Activated T-cell treated with anti-CD3 and anti-CD28 coated beads, Interleukin-2, amount 50 U/mL, for 1 hour (primary cell): ENCODE measurements at places on chromosomes 12 and 14.

- DNase-seq: no peak
Observed at GRCh38 chr12:4956054-4956453, 46.3 kb downstream of the KCNA1 start.

DNA sequence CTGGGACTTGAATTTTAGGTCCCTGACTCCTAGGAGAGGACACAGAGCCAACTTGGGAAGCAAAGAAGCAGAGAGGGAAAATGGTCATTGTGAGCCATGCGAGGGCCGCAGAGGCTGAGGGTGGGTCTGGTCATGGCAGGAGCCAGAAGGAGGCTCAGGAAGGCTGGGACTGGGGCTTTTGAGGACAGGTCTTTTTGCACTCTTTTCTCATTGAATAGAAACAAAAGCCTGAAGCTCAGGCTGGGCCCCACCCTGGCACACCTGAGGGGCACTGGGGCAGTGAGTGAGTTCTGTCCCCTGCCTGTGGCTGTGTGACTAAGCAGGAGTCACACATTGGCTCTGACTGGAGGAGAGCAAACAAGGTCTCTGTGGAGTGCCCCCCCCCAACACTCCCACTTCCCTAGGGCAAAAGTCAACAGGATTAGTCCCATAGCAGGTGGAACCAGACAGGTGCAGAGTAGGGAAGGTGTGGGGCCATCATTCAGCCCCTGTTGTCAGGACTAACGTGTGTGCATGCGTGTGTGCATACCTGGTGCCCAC lies 2.8 kb downstream of the KRT7 start:
- DNase-seq: no peak

- DNase-seq: no peak
Observed at GRCh38 chr14:105887692-105888091, 361.3 kb downstream of the TMEM121 start.

DNA sequence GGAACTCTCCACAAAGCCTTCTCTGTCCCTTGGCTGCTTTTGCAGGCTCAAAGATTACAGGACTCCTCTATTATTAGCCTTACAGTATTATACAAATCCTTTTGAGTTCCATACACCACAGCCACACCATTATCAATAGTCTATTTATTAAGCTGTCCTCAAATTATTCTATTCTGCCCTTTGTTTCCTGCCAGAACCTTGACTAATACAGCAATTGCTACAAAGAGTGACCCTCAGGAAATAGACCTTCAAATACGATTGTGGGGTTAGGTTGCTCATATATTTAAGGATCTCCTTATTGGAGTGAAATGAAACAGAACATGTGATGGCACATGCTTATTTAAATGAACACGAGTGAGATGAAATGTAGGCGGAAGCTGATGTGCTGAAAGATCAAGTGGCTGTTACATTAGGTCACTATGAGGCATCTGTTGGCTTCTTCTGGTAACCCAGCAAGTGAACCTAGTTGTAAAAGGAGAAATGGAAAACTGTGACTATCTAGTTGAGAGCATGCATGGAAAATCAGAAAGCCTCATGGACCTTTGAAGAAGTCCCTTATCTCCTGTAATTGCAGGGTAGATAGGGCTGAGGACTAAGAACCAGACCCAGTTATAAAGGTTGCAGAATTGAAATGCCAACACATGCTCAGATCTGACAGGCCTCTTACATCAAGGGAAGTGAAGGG lies 75.5 kb downstream of the AVPR1A start:
- no peak for DNase-seq

DNA sequence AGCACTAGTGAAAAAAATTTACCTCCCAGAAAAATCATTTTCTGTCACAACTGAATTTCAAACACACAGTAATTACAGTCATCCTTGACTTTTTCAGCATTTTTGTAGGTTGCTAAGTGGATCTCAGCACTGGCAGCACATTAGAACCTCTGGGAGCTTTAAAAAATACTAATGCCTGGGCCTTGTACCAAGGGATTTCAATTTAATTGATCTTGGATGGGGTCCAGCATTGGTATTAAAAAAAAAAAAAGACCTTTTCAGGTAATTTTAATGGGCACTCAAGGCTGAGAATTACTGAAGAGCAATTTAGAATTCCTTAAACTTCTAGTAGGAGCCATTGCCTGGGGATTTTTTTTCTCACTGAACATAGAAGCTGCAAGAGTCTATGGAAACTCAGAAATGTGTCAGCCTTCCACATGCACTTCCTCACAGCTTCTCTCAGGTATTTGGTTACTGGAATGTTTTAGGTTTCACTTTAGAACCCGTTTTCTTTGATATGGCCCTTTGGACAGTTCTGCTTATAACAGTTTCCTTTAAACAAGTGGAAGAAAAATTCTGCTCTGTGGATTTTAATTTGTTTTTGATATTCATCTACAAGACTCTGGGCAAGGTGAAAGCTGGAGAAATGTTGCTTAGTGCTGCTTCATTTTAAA lies 88.5 kb upstream of the DACT1 start:
- no peak for DNase-seq

DNA sequence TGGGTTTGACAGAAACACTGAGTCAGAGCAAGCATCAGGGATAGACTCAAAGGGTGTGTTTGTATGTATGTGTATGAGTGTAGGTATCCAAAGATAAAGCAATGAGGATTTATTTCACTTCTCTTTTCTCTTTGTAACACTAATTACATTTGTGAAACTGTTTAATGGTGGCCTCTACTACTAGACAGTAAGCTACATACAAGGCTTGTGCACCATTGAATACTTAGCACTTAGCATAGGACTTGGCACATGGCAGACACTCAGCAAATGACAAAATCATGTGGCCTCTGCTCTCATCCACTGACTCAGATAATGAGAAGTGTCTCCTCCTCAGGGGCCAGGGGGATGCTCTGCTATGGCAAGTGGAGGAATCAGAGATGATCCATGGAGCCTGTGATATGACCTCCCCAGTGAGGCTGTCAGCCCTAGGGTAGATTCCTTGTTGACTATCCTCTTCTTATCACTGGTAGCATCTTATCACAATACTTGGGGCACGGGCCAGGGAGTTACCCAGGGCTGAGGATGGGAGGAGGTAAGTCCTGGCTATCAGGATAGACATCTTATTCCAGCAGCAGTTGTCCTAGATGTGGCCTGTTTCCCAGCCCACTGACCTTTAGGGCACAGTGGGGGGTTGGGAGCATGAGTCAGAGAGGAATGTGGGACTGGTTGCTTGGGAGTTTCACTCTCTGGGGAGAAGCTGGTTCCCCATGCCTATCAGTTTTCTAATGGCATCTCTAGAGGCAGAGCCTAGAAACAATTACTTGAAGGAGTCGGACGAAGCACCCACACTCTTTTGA lies 71.2 kb upstream of the HOXC13 start:
- DNase-seq: no peak

- DNase-seq: no peak
Observed at GRCh38 chr14:29993143-29993542, 65.5 kb upstream of the PRKD1 start.

GRCh38 chr12:41438854-41439541 lies 250.9 kb downstream of the PDZRN4 start:
- no peak for DNase-seq

- DNase-seq: no peak
Observed at GRCh38 chr12:111283966-111284365, 84.9 kb downstream of the PHETA1 start.

DNA sequence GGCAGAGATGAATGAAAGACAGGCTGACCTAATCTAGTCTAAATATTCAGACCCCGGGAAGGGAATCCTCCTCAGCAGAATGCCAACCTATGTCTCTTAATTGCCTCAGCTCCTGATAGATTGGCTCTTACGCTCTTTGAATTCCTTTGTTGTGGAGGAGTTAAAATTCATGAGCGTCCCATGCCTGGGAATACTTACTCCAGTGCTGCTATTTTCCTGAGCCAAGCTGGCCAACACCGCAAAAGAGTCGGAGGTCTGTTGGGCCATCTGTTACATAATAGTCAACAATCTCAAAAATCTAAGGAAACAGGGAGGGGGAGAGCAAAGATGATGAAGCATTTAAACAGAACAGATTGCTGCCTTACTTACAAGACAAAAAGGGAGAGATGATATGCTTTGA lies 182.8 kb downstream of the ASCL1 start:
- no peak for DNase-seq

GRCh38 chr12:66438601-66439000 lies 136.3 kb downstream of the HELB start:
- DNase-seq: no peak

- no peak for DNase-seq
Observed at GRCh38 chr12:101599771-101600484, 5.2 kb downstream of the MYBPC1 start.

DNA sequence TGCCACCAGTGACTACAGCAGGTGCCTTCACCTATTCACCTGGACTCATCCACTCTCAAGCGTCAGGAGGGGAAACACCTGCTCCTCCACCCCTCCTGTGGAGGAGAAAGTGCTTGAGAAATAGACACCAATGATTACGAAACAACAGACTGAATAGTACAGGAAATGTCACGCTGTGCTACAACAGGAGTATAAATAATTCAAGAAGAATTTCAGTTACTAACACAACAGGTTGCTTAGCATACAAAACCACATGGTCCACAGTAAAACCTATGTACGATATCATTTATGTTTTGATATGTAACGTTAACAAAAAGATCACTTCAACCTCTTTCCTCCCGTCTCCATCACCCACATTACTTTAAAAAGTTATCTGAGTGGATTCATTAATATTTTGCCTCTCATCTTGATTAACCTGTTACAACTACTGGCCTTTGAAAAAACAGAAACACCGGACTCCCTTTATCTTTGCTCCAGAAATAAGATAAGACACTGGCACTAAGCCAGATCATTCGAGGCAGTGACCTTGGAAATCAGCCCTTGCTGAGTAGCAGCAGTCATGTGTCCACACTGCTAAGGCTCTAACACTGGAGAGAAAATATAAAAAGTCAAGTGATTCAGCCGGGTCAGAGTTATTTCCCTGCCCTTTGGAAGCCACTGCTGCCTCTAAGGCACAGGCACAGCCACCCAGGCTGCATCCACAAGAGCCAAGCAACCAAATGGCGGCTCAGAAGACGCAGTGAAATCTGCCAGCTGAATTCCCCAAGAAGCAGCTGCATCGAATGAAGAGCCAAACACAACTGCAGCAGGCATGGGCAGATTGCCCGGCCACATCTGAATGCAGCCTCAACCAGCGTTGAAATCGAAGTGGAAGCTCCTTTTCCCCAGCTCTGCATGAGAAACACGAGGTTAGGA lies 40.9 kb downstream of the NT5DC3 start:
- no peak for DNase-seq

- no peak for DNase-seq
Observed at GRCh38 chr14:68986926-68987652, 8.0 kb upstream of the ACTN1 start.

DNA sequence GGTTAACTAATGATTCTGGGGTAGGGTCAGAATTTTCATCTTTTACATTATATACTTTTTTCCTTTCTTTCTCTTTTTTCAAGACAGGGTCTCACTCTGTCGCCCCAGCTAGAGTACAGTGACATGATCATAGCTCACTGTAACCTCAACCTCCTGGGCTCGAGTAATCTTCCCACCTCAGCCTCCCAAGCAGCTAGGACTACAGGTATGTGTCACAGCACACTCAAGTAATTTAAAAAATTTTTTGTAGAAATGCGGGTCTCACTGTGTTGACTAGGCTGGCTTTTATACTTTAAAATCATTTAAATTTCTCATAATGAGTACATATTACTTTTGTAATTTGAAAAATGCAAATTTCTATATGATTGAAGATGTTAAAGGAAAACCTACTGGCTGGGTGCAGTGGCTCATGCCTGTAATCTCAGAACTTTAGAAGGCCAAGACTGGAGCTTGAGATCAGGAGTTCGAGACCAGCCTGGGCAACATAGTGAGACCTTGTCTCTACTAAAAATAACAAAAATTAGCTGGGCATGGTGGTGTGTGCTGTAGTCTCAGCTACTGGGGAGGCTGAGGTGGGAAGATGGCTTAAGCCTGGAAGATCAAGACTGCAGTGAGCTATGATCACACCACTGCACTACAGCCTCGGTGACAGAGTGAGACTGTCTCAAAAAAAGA lies 25.7 kb downstream of the R3HDM2 start:
- no peak for DNase-seq

DNA sequence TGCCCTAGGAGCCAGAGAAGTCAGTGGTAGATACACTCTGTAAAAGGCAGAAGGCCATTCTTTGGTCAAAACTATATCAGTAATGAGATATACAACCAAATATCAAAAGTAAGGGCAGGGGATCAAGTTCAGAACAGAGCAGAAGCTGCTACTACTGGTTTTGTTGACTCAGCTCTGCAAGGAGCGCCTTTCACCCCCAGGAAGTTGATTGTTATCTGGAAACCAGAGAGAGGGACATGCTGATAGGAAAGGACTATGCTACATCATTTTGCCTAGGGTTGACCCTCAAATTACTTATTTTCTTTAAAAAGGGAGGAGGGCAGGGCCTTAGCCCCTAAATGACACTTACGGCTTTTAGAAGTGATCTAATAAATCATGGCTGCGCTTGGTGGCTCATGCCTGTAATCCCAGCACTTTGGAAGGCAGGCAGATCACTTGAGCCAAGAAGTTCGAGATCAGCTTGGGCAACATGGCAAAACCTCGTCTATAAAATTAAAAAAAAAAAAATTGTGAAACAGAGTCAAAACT lies 194.0 kb downstream of the KLHL28 start:
- DNase-seq: no peak

DNA sequence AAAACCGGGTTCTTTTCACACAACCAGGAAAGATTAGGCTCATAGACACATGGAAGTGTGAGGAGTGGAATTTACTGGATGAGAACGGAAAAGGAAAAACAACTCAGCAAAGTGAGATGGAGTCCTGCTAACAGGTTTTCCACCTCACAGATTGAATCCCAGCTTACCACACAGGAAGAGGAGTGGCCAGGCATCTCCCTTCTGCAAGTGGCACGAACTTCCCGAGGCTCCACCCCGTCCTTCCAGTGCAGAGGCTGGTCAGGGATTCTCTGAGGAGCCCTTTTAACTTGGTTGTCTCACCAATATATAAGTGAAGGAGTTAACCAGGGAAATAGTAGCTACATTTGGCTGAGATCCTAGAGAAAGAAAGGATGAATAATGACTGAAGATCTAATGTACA lies 102.8 kb downstream of the SCAF11 start:
- no peak for DNase-seq

- DNase-seq: peak; percentile 78
Observed at GRCh38 chr12:127145929-127146789, 1120.8 kb upstream of the TMEM132C start.

- no peak for DNase-seq
Observed at GRCh38 chr14:60515511-60516289, 6.8 kb downstream of the SIX6 start.

DNA sequence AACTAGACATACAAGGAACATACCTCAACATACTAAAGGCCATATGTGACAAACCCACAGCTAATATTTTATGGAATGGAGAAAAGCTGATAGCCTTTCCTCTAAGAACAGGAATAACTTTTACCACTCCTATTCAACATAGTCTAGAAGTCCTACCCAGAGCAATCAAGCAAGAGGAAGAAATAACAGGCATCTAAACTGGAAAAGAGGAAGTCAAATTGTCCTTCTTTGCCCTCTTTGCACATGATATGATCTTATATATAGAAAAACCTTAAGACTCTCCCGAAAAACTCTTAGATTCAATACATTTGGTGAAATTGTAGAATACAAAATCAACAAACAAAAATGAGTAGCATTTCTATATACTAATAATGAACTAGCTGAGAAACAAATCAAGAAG lies 110.0 kb downstream of the ATP23 start:
- no peak for DNase-seq

- DNase-seq: peak; percentile 25
Observed at GRCh38 chr14:104224506-104225277, 86.3 kb downstream of the KIF26A start.

- no peak for DNase-seq
Observed at GRCh38 chr12:12592930-12593329, 18.7 kb upstream of the CREBL2 start.
